Left lung (tissue), 14 donors: ENCODE measurements at places on chromosomes 11 and 22. TPM values are rescaled to one million over a fixed set of nuclear protein-coding genes. Genes with fewer than 3 reads are reported as not detected.

GRCh38 chr11:19892876-19893275 lies 180.2 kb downstream of the NAV2 start:
- no peak overlapping the region for H3K27ac ChIP-seq
- H3K4me1 ChIP-seq: no peaks in the 10 kb centered on the region
- peak; percentile 40 for DNase-seq
- H3K36me3 ChIP-seq: no peaks in the 10 kb centered on the region
- no peak overlapping the region for H3K4me3 ChIP-seq

NRXN2 gene
- total RNA-seq: 3.5 TPM

DNA sequence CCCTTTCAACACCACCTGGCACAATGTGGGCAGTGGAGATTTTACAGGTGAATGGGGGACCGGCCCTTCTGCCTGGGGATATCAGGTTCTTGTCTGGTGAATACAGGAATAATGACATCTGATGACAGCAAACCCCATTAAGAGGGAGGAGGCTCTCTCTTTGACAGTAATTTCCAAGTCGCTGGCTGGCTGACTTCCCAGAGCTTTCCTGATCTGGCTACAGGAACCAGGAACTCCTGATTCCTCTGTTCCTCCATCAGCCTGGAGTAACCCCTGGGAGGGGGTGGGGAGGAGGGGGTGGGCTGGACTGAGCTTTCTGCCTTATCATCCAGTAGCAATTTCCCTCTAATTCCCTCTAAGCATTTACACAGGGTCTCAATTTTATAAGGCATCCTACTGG lies 3.7 kb upstream of the MIEF1 start:
- H3K36me3 ChIP-seq: no peaks in the 10 kb centered on the region
- H3K27me3 ChIP-seq: no peaks in the 10 kb centered on the region
- peaks cover 53% of the 10 kb centered on the region for H3K4me1 ChIP-seq
- H3K27ac ChIP-seq: no peak overlapping the region

DNA sequence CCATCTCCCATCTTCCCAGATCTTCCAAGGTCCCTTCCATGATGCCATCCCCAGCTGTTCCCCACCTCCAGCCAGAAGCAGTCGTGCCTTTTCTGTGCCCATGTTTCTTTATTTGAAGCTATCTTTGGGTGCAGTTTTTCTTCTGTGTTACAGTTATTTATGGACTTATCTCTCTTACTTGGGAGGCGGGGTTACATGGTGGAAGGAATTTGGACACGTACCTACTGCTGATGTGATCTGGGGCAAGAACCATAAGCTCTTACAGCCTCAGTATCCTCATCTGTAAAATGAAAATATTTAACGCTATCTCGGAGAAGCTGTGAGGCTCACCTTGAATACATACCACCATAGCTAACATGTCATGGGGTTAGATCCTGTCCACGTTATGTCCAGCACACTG lies 98.9 kb downstream of the ZBTB16 start:
- H3K27me3 ChIP-seq: no peaks in the 10 kb centered on the region
- DNase-seq: no peak
- H3K36me3 ChIP-seq: no peaks in the 10 kb centered on the region
- H3K27ac ChIP-seq: peak overlapping the region; percentile 84
